ENCODE measurements at places on chromosomes 7 and 10.
A peak's percentile ranks its signal among the peaks of the same experiment; 100 is the strongest.

DNA sequence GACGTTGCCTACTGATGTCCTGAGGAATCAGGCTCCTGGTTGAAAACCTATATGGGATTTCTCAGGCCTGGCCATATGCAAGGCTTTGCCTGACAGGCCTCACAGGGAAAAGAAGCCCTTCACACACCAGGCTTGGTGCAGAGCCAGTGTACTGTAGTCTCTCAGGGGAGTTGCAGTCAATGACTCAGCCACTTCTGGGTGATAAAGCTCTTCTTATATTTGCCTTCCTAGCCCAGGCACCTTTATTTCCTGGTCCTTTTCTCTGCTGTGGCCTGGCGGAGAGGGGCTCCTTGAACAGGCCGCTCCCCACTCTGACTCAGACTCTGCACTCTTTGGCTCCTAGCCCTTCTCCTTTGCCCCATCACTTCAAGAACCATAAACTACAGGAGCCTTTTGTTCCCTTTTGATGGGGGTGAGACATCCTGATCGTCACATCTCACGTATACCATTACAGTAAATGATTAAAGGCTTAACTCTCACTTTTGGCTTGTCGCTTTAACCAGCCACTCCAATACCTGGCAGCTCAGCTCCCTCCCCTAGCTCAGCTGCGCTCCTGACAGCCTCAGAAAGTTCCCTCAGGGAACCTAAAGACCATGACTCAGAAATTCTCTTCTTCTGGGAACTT lies 33.5 kb downstream of the DPY19L1 start:
- peak; percentile 12 for DNase-seq

DNA sequence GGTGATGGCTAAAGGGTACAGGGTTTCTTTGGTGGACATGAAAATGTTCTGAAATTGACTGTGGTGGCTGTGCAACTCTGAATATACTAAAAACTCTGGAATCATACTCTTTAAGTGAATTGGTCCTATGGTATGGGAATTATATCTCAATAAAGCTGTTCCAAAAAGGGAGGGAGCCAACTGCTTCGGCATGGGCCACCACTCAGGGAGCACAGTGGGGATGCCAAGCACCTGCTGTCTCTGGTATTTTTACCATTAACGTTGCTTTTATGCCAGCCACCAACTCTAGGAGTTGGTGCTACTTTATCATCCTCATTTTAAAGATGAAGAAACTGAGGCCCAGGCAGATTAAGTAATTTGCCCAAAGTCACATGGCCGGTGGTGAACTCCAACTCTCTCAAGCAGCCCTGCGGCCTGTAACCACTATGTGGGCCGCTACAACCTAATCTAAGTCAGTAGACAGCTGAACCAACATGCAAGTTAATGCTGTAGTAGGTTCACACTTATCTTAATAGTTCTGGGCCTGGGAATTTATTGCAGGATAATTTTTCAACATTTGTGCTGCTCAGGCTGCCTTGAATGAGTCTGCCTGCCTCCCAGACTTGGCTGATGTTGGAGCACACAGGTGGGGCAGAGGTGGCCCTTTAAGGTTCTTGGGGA lies 20.8 kb downstream of the SH3PXD2A start:
- DNase-seq, result no peak

- peak; percentile 79 for DNase-seq
Measured at GRCh38 chr10:13440185-13441061, 88.4 kb downstream of the BEND7 start.

- no peak for DNase-seq
Measured at GRCh38 chr10:44278837-44279324, 106.0 kb downstream of the CXCL12 start.

Measured in HuH-7 (cell line).